ENCODE measurements at places on chromosomes 5 and 9.

DNA sequence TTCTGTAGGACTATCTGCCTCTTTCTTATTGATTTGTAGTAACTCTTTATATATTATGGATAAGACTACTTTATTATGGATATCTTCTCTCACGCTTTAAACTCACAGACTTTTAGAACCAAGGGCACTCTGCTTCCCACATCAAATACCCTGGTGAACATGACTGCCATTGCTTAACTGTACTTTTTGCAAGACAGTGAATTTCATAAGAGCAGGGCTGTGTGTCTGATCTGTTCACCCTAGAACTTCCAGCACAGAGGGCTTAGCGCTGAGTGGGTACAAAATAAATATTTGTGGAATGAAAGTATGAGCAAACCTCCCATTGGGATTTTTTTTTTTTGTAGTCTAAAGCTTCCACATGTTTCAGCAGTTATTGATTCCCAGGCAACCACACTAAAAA lies 84.8 kb downstream of the CFAP77 start:
- H3K36me3 ChIP-seq, result no peaks in the 10 kb centered on the region
- no peaks in the 10 kb centered on the region for H3K27me3 ChIP-seq
- DNase-seq, result no peak
- H3K4me1 ChIP-seq, result no peaks in the 10 kb centered on the region

DNA sequence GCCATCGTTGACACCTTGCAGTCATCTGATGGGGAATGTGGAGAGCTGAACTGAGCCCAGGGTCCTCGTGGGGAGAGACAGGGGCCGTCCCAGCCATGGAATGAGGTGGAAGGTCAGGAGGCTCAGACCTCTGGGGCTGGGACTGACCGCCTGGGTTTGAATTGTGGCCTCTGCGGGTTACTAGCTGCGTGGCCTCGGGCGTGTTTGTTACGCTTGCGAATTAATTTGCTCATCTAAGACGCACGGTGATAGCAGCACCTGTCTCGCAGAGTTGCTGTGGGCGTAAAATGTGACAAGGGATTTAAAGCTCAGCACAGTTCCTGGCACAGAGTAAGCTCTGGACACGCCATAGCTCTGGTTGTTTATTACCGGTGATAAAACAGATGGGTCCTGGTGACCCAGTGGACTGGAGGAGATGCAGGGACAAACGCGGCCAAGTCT lies 19.4 kb upstream of the DAB2IP start:
- H3K4me3 ChIP-seq, result no peak overlapping the region
- H3K36me3 ChIP-seq, result no peaks in the 10 kb centered on the region
- H3K4me1 ChIP-seq, result peaks cover 39% of the 10 kb centered on the region
- peak overlapping the region; percentile 46 for H3K27ac ChIP-seq
- no peak for DNase-seq
- no peaks in the 10 kb centered on the region for H3K27me3 ChIP-seq

DNA sequence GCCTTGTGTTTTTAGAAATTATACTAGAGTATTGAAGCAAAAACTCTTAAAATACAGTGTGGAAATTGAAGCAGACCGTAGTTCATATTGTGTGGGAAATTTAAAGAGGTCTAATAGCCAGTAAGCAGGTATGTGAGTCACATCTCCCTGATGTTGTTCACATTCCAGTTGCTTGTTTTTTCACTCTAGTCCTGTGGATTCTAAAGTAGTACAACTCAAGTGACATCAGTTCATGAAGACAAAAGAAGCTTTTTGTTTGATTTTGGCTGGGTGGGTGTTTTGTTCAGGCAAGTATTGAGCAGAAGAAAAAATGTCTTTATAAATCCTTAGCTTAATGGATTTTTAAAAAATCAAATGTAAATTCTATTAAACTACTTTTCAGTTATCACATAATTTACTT lies 216.2 kb downstream of the MAN2A1 start:
- no peaks in the 10 kb centered on the region for H3K4me1 ChIP-seq
- H3K27me3 ChIP-seq, result no peaks in the 10 kb centered on the region
- no peak overlapping the region for H3K4me3 ChIP-seq
- H3K27ac ChIP-seq, result no peak overlapping the region

DNA sequence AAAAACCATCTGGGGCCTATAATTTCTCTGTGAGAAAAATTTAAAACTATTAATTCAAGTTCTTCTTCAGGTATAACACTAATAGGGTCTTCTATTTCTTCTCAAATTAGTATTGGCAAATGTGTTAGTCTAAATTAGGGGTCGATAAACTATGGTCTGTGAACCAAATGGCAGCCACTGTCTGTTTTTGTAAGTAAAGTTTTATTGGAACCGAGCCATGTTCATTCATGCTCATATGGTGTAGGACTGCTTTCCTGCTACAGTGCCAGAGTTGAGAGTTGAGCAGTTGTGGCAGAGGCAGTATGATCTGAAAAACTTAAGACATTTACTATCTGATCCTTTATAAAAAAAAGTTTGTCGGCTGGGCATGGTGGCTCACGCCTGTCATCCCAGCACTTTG lies 29.1 kb downstream of the SEC61B start:
- no peak overlapping the region for H3K4me3 ChIP-seq
- H3K27ac ChIP-seq, result no peak overlapping the region
- H3K27me3 ChIP-seq, result no peaks in the 10 kb centered on the region
- no peak for DNase-seq

DNA sequence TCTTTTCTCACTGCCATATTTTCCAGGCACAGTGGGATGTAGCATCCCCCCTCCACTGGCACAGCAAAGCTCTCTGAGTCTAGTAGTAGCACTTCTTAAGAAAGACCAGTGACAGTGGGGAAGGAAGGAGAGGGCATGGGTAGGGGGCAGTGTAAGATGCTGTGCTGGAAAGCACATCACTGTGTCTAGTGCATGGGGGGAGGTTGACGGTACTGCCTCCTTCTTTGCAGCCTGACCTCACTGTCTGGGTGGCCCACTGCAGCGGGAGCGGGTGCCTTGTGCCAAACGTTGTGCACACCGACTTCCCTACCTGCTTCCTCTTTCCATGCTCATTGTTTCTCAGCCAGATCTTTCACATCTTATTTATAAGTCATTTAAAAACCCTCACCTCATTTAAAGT lies 91.8 kb downstream of the PDE8B start:
- no peak overlapping the region for H3K27ac ChIP-seq
- no peak overlapping the region for H3K4me3 ChIP-seq
- H3K4me1 ChIP-seq, result no peaks in the 10 kb centered on the region
- no peaks in the 10 kb centered on the region for H3K36me3 ChIP-seq
- DNase-seq, result no peak

DNA sequence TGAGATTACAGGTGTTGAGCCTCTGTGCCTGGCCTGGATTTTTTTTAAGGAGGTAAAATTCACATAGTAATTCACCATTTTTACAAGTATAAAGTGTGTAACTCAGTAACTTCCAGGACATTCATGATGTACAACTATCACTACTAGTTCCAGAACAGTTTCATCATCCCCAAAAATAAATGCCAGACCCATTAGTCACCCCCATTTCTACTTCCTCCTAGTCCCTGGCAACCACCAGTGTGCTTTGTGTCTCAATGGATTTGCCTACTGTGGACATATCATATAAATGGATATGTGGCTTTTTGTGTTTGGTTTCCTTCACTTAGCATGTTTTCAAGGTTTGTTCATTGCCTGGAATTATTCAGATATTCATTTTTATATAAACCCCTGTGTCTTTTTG lies 72.5 kb upstream of the PANK3 start:
- no peak overlapping the region for H3K4me3 ChIP-seq
- no peak overlapping the region for H3K27ac ChIP-seq
- no peak for DNase-seq
- H3K4me1 ChIP-seq, result no peaks in the 10 kb centered on the region
- H3K27me3 ChIP-seq, result peaks cover 4% of the 10 kb centered on the region

DNA sequence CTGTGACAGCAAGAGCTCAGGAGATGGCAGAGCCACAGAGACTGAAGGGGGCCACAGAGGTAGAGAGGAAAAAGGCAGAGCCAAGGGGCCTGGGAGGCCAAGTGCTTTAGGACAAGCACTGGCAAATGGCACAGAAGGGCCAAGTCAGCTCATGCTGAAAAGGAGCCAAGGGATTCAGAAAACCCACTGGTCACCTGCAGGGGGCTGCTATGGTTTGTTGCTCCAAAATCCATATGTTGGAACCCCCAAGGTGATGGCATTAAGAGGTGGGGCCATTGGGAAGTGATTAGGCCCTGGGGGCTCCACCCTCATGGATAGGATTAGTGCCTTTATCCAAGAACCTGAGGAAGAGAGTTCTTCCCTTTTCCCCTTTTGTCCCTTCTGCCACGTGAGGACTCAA lies 165.4 kb downstream of the ARSB start:
- H3K36me3 ChIP-seq, result no peaks in the 10 kb centered on the region
- H3K27me3 ChIP-seq, result no peaks in the 10 kb centered on the region
- no peaks in the 10 kb centered on the region for H3K4me1 ChIP-seq
- no peak overlapping the region for H3K27ac ChIP-seq
